ENCODE measurements at places on chromosomes 5 and 9.

DNA sequence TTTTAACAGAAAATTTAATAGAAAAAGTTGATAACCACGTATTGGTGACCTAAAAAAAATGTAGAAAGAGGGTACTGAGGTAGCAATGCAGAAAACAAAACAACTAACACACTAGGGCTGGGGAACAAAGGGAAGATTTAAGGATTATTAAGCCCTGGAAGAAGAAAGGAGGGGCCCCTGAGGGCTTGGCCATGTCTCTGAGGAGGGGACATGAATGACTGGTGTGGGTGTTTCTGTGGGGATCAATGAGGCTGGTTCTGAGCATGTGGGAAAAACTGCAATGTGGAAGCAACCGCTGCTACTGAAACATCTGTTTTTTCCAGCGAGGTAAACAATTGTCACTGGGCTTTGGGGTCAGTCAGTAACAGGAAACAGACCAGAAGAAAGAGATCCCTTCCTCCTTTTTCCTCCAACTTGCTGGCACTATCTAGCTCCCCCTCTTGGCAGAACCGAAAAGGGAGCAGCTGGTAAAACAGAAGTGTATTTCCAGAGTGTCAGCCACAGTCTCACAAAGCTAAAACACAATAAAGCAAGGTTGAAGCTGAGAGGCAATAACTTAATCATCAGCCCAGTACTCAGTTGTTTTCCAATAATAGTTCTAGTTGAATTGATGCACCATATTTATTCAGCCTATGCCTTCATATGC lies 48.3 kb downstream of the ATPSCKMT start:
- no peak for DNase-seq

- no peak for DNase-seq
These were observed 178.3 kb downstream of the CAVIN4 start for GRCh38 chr9:100756217-100756616.

GRCh38 chr5:157390551-157391297 lies 69.3 kb upstream of the NIPAL4 start:
- no peak for DNase-seq

- no peak for DNase-seq
These were observed 19.1 kb upstream of the LMNB1 start for GRCh38 chr5:126757713-126758357.

DNA sequence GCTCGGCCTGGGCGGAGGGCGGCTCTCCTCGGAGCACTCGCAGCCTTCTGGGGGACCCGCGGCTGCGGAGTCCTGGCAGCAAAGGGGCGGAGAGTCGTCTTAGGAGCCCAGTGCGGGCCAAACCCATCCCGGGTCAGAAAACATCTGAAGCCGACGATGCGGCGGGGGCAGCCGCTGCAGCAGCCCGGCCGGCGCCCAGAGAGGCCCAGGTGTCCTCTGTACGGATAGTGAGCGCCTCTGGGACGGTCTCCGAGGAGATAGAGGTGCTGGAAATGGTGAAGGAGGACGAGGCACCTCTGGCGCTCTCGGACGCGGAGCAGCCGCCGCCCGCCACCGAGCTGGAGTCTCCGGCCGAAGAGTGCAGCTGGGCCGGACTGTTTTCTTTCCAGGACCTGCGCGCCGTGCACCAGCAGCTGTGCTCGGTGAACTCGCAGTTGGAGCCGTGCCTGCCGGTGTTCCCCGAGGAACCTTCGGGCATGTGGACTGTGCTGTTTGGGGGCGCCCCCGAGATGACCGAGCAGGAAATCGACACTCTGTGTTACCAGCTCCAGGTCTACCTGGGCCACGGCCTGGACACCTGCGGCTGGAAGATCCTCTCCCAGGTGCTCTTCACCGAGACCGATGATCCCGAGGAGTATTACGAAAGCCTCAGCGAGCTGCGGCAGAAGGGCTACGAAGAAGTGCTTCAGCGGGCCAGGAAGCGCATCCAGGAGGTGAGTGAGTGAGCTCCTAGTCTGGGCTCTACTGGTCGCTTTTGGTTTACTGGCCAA lies 1.2 kb downstream of the JMY start:
- DNase-seq: peak; percentile 27
